ENCODE measurements at places on chromosomes 16 and 17.
A peak's percentile ranks its signal among the peaks of the same experiment; 100 is the strongest.

- DNase-seq: no peak
Measured at GRCh38 chr16:82628711-82629110, 1.9 kb downstream of the CDH13 start.

GRCh38 chr17:73901661-73902415 is 257.6 kb upstream of the SDK2 start:
- no peak for DNase-seq

GRCh38 chr16:17011712-17012111 is 459.0 kb downstream of the XYLT1 start:
- no peak for DNase-seq

DNA sequence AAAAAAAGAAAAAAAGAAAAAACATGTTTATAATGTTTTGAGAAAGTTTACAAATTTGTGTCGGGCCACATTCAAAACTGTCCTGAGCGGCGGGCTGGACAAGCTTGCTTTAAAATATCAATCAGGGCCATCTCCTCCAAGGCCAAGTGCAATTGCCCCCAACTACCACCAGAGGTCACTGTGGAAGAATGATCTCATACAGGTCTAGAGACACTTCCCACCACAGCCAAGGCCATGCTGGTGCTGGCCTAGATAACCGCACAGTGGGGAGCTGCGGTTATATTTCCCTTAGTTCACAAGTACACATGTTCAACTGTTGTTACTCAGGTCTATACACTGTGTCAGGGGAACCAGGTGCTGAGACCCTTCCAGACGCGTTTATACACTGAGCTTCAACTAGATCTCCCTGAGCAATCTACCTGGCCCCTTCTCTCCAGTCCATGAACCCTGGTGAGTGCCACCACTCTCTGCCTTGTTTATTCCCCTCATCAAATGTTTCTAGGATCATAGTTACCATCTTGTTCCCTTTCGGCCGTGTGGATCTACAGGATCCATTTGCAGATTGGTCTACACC is 83.8 kb upstream of the CCL2 start:
- peak; percentile 6 for DNase-seq

GRCh38 chr17:45729294-45729907 is 54.7 kb upstream of the CRHR1 start:
- DNase-seq: no peak

- no peak for DNase-seq
Measured at GRCh38 chr16:85278839-85279238, 166.6 kb upstream of the CIBAR2 start.

DNA sequence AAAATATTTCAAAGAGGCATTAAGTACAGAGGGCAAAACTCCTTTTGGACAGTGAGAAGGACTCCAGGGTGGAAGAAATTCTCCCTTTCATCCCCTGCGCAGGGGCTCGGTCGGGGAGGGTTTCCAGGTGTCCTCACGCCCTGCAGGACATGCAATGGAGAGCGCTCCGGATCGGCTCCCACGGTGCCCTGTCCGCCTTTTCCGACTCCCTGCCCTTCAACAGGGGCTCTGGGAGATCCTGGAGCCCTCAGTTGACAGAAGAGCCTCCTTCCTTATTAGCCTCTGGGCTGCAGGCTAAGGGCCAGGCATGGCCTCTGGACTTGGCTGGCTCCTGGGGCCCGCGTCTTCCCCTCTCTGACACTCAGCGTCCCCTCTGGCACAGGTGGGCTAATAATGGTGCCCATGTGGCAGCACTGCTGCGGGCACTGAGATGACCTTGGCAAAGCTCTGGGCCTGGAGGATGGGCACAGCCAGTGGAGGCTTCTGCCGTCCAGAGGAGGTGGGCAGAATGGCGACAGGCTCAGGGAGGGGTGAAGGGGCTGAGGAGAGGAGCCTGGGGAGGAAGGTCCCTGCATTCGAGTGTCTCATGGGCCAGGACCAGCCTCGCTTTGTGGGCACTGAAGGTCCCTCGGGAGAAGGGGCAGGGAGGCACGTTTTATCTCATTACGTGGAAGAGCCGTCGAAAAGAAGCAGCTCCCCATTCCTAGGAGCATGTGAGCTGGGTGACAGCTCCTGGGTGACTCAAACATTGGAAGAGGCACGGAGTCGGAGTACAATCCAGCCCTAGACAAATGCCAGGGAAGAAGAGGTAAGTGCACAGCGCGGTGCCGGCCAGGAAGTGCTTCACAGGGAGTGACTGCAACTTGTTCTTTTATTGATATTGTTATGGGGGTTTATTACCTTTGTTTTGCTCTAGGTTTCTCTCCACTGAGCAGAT is 161.7 kb downstream of the IRF8 start:
- no peak for DNase-seq

DNA sequence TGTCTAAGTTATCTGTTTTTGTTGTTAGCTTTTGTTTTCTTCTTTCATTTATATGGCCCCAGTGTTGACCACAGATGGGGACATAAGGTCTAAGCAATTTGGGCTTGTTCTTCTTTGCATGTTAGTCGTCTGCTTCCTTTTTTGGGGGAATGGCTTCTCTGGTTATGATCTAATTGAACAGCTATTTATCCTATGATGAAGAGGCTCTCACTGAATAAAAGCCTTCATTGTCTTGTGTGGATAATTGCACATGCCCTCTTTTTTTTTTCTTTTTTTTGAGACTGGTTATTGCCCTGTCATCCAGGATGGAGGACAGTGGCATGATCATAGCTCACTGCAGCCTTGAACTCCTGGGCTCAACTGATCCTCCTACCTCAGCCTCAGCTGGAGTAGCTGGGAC is 13.7 kb downstream of the SMARCE1 start:
- no peak for DNase-seq

GRCh38 chr16:66277311-66278070 is 89.0 kb upstream of the CDH5 start:
- DNase-seq: no peak

GRCh38 chr17:58328195-58329034 is at the start of gene TSPOAP1:
Gene TSPOAP1, minus strand, starts transcription at chr17:58328795. Its CDS starts 875 bp downstream, at chr17:58327920.
- peak; percentile 60 for DNase-seq

All from effector memory CD4-positive, alpha-beta T cell (primary cell).